CD4-positive, alpha-beta T cell treated with Interleukin-6 for 4 hours (primary cell): ENCODE measurements at places on chromosomes 3 and 15.

DNA sequence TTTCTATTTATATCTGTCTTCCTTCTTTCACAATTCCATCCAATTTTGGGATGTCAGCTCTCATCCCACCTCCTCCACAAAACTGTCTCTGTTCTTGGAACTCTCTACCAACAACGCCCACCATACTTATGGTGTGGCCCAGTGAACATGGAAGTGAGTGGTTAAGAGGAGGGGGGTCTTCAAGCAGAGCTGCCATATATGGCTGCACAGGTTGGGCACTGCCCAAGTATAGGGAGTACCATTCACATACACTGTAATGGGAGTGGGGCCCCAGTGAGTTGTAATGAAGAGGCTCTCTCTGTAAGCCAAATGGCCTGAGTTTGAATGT, 7.9 kb upstream of the CAMK1 start:
- DNase-seq = no peak

- peak; percentile 3 for DNase-seq
Measured at GRCh38 chr3:13415236-13415986, 4.7 kb downstream of the NUP210 start.

GRCh38 chr3:181756645-181757297, 45.0 kb downstream of the SOX2 start:
- no peak for DNase-seq

GRCh38 chr3:180882115-180882514, 30.4 kb upstream of the FXR1 start:
- DNase-seq = no peak

DNA sequence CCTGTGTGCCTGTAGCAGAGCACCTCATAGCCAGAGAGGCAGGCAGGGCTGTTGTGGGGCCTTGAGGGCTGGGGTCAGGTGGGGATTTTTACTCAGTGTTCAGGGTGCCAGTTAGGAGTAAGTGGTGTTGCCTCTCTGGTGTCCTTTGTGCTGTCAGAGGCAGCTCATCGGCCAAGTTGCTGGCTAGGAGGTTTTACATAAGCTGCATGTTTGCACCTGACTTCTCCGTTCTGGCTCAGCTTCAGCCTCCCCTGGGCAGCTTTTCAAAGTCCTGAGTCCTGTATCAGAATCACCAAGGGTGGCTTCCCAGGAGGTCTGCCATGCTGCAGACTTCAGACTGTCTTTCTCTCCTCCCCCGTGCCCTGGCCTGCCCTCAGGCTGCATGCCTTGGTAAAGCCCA, 242.6 kb upstream of the TPM1 start:
- no peak for DNase-seq

DNA sequence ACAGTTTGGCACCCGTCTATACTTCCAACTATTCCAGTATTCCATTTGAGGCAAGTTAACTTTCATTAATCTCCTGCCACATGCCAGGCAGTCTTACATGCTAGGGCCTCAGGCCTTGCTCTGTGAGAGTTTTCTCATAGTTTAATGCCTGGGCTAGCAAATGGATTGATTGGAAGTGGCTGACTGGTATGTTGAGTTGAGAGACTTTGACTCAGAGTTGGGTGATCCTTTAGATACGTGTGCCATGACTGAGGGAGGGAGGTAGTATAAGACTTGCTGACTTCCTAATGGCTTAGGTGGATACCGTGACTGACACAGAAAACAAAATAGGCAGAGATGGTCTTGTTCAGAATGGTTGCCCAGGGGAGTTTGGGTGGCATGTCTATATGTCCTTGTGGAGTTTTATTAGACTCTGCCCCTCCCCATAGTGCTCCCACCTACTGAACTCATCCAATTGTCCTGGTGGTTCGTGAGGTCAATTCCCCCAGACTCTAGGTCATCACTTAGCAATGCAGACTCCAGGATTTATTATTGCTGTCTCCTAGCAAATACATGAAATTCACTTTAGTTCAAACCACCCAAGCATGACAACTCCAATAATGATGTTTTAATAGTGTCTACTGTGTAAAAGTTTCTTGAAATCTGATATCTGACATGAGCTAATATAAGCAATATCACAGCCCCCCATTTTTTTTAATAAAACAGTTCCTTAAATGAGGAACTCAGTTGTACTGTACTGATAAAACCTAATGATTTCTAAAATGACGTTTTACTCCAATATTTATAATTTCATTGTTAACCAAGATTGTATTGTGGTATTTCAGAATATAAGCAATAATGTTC, 413.9 kb upstream of the MDFIC2 start:
- DNase-seq = no peak

DNA sequence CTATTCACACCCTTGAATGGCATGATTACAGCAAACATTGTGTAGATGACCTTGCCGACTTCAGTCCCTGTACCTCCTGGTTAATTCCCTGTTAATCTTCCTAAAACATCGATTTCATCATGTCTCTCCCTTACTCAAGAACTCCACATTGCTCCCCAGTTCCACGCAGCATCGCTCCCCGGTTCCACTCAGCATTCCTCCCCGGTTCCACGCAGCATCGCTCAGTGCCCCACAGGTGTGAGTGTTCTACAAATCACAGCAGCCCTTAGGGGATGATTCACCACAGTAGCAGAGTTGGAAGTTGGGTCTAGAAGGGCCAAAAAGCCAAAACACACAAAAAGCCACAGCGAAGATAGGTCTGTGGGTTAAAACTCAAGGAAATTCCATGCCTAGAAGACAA, 8.6 kb upstream of the TNK2 start:
- no peak for DNase-seq

GRCh38 chr3:44125882-44126281, 115.8 kb upstream of the TOPAZ1 start:
- DNase-seq = no peak

GRCh38 chr15:38782156-38782555, 217.5 kb upstream of the RASGRP1 start:
- no peak for DNase-seq

DNA sequence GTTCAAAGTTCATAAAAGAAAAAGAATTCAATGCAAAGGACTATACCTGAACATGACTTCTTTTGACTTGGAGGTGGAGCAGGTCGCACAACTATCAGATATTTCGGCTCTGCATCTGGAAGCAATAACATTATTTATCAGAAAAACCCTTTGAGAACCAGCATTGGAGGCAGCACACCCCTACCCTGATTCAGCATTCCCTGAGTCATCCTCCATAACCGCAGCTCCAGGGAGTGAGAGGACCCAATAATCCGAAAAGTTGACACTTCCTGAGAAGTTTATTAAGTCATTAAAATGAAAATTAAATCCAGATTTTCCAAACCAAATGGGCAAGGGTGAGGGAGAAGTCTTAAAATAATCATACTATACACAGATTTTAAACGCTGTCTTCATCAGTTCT, 90.6 kb downstream of the ABI3BP start:
- no peak for DNase-seq

- DNase-seq = no peak
Measured at GRCh38 chr3:24060055-24060454, 115.0 kb downstream of the NR1D2 start.

- no peak for DNase-seq
Measured at GRCh38 chr3:89113344-89113743, 5.9 kb downstream of the EPHA3 start.

- DNase-seq = no peak
Measured at GRCh38 chr3:71055257-71056001, 528.1 kb downstream of the FOXP1 start.

DNA sequence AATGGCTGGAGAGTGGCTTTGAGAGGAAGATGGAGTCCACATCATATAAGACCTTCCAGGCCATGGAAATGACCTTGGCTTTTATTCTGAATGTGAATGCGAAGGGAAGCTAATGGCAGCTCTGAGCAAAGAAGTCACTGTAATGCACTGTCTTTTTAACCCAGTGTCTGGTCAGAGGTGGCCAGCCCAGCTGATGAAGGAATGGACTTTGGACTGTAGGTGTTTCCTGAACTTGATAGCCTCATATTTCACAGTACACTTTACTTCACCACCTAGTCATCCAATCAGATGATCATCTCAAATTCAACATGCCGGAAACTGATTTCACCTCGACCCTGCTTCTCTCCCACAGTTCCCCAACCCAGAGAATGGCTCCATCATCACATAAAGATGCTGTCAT, 33.4 kb downstream of the DCLK3 start:
- DNase-seq = no peak

- DNase-seq = no peak
Measured at GRCh38 chr3:161415506-161416231, 44.4 kb upstream of the SPTSSB start.
